ENCODE measurements at places on chromosomes 5 and 9.

DNA sequence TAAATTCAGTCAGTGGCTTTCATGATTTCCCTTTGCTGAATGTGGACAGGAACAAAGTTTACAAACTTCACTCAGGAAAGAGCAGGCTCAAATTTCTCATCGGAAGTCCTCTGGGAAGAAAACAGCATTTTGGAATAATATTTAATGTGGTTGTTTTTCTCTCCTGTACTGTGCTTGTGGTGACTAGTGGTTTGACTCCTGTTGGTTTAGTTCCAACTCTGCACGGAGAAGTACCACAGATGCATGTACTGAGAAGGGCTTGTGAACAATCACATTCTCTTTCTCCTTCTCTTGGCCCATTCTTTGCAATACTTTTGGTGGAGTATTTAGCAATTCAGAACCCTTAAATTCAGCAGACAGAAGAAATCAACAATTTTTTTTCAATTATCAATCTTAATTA is 13.3 kb downstream of the MPDZ start:
- no peak for DNase-seq

- DNase-seq = no peak
Observed at GRCh38 chr9:6877671-6878161, 119.9 kb downstream of the KDM4C start.

- DNase-seq = no peak
Observed at GRCh38 chr5:77981820-77982219, 205.7 kb upstream of the TBCA start.

- DNase-seq = no peak
Observed at GRCh38 chr9:111944241-111944866, 47.7 kb downstream of the UGCG start.

- no peak for DNase-seq
Observed at GRCh38 chr9:137367506-137368430, 55.2 kb downstream of the EXD3 start.

DNA sequence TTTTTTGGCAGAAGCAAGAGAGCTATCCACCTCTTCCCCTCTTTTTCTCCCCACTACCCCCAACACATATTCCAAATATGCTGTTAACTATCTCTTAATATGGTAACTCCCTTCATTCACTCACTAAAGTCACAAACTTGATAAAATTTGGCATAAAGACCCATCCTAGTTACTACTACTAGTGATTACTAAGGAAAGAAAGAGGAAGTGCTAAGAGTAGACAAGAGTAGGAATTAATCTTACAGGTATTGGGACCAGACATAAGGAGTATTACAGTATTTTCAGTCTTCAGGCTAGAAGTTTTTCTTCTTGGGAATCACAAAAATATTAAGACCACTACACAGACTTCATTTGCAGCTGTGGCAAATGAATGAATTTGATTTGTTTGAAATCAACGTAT is 2.2 kb downstream of the ADAMTS6 start:
- no peak for DNase-seq

GRCh38 chr9:26326563-26326962 is 566.0 kb downstream of the CAAP1 start:
- no peak for DNase-seq

All from activated T-helper 1 cell treated with Interleukin-2 at 50 U/mL for 16 hours (primary cell).